Stimulated activated CD8-positive, alpha-beta memory T cell treated with anti-CD3 and anti-CD28 coated beads, Interleukin-2, amount 100 ng/mL, for 1 hour (primary cell): ENCODE measurements at places on chromosomes 5 and 9.

DNA sequence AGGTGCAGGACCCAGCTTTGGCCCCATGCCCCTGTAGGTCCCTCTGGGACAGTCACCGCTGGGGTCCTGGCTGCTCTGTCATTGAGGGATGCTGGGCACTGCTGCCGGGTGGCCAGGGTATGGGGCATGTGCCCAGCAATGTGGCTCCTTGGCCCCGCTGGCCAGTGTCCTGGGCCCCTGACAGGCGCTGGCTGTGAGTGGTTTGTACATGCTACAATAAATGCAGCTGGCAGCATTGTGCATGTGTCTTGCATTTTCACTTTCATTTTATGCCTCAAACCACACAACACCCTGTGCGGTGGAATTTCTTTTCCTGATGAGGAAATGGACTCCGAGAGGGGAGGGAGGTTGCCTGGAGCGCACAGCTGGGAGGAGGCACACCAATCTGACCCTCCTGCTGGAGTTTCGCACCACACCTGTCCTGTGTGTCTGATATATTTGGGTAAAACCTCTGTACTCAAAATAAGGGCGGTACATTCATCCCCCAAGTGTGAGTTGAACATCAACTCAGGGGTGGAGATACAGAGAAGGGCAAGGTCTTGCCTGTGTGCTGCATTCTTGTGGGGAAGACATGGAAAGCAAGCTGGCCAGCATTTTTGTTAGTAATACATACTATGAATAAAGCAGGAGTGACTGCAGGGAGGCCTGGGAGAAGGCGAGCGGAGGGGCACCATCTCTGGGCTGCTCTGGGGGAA is 11.7 kb downstream of the TSPAN17 start:
- no peak for DNase-seq

DNA sequence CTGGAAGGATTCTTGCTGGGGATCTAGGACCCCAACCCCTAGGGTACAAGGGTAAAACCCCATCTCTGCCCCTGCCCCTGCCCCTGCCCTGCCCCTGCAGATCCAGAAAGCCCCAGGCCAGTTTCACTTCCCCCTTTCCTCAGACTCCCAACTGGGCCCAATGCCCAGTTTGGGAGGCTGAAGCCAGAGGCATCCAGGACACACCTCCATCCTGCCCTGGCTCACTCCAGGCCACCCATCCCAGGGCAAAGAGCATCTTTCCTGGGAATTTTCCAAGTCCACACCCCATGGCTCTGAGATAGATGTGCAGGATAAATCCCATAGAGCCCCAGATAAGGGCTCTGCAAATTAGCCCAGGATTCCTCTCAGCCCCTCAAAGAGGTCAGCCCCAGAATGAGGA is 17.4 kb downstream of the CNTFR start:
- no peak for DNase-seq

GRCh38 chr5:83362526-83362925 is 109.0 kb upstream of the VCAN start:
- no peak for DNase-seq

GRCh38 chr5:103741984-103742383 is 179.4 kb upstream of the NUDT12 start:
- DNase-seq, result no peak

- no peak for DNase-seq
Observed at GRCh38 chr5:178353461-178353860, 120.9 kb upstream of the PHYKPL start.

DNA sequence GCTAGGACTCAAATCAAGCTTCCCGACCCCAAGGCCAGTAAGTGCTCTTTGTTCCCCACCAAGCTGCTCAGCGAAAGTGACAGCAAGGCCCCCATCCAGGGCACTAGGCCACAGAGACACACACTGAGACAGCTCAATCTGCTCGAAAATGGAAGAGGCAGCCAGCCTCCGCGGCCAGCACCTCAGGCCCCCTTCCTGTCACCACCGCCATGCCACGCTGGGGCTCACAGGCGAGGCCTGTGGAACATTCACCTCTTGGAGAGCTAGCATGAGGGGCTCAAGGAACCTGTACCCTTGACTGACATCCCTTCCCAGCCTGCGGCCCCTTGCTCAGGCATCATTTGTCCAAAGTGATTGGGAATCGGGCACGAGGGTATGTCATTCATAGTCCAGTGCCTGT is 71.4 kb downstream of the PAX5 start:
- no peak for DNase-seq

GRCh38 chr5:59321642-59322041 is 571.9 kb downstream of the PDE4D start:
- DNase-seq, result no peak

GRCh38 chr9:100427366-100428263 is 672 bp downstream of the MSANTD3 start:
- DNase-seq, result no peak

DNA sequence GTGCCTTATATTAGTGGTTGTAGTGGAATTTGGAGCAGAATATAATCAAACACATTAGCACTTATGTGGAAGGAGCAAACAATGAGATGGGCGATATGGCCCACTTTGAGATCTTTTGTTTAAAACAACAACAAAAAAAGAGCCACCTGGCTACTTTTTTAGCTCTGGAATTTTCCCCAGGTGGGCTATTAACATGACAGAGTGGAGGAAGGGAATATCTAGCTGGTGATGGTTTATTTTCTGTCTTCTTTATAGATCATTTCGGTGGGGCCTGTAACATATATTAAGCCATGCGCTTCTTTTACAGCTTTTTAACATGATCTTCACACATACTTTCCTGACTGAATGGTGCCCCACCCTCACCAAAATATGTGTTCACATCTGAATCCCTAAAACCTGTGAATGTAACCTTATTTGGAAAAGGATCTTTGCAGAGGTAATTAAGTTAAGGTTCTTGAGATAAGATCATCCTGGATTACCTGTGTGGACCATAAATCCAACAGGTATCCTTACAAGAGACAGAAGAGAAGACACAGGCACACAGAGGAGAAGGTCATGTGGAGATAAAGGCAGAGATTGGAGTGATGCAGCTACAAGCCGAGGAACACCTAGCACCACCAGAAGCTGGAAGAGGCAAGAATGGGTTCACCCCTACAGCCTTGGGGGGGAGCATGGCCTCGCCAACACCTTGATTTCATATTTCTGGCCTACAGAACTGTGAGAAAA is 16.6 kb upstream of the ENTREP1 start:
- no peak for DNase-seq

GRCh38 chr5:179345433-179346321 is at the start of gene ADAMTS2:
Gene ADAMTS2 (minus strand): TSS chr5:179345461. CDS start chr5:179345328, 133 bp downstream.
- DNase-seq, result no peak

- no peak for DNase-seq
Observed at GRCh38 chr5:177545487-177546257, 8.7 kb downstream of the FAM193B start.

DNA sequence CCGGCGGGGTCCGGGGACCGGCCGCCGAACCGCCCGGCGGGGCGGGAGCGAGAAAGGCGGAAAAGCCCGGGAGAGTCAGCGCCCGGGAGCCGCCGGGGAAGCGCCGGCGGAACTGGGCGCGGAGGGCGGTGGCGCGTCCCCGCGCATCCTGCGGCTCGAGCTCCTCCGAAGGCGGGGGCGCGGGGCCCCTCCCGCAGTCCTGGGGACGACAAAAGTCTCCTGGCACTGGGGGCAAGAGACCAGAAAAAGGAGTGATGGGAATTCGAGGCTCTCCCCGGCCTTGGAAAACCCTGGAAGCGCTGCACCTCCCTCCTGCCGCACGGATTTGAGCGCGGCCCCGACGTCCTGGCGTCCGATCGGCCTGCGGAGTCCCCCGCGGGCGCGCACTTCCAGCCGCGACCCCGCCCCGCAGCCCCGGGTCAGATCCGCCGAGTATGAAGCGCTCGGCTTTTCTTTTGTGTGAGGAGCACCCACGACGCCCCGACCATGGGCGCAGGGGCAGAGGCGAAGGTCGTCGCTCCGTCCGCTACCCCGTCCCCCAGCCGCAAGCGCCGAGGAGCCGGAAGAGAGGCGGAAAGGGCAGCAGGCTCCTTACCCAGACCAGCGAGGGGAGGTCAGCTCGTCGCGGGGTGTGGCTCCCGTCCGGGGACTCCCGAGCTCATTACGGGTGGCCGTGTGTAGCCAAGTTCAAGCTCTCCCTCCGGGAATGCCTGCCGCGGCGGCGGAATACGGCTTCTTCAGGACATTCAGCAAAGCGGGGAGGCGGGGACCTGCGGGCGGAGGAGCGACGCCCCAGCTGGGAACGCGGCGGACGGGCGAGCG is at the start of gene EPB41L4A:
EPB41L4A (minus strand) TSS at position 114 of the 822 bp plus-strand sequence. CDS start 238 bp downstream, outside the sequence.
- DNase-seq, result no peak

DNA sequence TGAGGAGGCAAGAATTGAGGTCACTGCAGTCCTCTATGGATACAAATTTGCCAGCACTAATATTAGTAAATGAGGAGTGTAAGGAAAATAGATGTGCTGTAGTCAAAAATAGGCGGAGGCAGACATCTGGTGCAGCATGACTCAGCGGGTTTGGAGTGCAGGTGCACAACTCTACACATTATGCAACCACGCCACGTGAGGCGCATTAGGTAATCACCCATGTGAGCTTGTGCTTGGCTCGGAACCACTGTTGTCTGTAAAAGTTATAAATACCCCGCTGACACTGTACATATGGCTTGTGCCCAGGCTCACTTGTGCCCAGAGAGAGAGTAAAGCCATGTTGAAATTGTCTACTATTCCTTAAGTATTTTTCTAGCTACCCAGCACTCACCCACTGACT is 623.5 kb upstream of the NUDT12 start:
- no peak for DNase-seq

DNA sequence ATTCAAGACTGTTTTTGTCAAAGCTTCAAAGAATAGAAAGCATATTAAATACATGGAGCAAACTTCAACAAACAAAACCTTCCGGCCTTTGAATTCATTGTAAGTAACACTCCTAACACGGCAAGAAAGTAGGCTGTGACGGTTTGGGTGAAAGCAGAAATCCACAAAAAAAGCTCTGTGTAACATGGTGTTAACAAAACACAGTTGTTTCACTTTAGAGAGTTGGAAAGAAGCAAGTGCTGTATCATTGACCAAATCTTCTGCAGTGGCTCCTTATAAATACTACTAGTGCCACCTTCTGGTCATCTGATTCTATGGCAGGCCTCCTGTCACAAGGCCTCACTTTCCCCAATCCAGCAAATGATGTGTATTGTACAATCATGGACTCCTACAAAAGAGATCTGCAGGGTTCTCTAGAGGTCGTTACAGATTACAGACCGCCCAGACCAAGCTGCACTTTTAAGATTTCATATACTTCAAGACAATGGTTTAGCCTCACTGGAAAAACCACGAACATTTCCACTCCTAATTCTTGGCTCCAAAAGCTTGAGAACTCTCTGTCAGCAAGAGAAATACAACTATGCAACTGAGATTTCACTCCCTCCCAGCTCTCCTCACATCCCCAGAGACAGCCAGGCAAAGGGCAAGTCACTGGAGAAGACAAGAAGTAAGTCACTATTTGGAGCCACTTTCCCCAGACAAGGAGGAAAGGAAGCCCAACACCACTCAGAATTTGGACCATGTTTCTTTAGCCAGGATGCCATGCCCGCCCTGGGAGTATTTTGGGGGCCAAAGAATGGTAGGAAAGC is 196.2 kb downstream of the DTWD2 start:
- no peak for DNase-seq

- DNase-seq, result no peak
Observed at GRCh38 chr9:112218908-112219307, 43.8 kb upstream of the SUSD1 start.

- no peak for DNase-seq
Observed at GRCh38 chr9:114276908-114277821, 45.7 kb upstream of the ORM1 start.

DNA sequence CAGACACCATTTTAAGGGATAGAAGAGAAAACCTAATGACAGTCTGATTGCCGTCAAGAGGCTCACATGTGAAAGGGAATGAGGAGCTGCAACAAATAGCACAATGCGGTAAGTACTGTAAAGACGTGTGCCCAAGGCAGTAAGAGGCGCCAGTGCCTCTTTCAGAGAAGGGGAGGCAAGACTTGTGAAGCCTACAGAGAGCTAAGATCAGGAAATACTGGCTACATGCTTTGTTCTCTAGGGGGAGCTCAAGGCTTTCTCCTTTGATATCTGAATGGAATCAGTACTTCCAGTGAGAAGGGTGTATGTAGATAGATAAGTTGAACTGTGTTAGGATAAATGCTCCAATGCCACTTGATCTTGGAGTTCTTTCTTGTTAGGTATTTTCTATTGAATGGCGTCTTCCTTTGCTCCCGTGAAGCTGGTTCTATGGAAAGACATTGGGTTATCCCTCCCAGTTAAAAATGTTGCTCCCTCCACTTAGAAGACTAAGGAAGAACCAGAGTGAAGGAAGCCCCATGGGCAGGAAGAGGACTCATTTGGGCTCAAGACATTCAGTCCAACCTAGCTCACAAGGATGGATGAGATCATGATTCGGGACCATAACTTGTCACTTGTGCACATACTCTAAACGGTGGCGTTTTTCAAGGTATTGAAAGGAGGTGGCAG is 23.5 kb upstream of the ALDOB start:
- no peak for DNase-seq

- DNase-seq, result no peak
Observed at GRCh38 chr5:174348311-174348981, 302.9 kb downstream of the NSG2 start.

- no peak for DNase-seq
Observed at GRCh38 chr9:134809292-134809691, 71.3 kb upstream of the FCN2 start.

GRCh38 chr5:139413963-139414362 is 10.1 kb upstream of the SPATA24 start:
- no peak for DNase-seq

GRCh38 chr5:134567641-134568336 is 42.3 kb downstream of the JADE2 start:
- DNase-seq, result no peak

GRCh38 chr5:9538504-9538903 is 7.4 kb downstream of the SEMA5A start:
- no peak for DNase-seq

DNA sequence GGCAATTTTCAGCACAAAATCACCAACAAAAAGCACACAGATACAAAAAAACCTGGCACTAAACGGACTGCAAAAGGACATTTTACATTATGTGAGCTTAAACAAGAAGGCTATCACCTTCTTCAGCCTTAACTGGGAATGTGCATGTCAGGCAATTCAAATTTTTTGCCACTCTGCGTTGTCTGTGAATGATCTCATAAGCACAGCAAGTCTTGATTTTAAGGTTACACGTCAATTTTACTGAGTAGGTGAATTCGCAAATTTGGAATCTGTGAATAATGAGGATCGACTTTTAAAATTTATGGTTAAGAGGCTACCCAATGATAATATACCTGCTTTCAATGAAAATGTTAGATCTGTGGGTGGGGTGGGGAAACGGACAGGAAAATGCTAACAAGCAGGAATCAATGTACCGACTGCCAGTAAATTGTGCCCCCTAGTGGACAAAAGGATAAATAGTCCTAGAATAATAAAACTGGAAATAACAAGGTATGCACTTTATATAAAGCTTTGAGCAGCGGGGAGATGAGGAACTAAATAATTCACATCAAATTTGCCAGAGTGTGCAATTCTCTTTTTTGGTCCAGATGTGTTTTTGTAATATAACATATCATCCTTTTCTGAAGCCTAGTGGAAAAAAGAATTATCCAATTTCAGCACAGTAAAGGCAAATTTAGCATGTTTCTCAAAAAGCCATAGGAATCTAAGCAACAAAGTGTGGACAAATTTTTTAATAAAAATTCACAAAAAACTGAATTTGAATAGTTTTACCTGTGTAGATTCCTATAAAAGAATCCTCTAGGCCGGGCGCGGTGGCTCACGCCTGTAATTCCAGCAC is 20.5 kb downstream of the EQTN start:
- DNase-seq, result no peak
